Stimulated activated CD4-positive, alpha-beta T cell treated with anti-CD3 and anti-CD28 coated beads, Interleukin-4, amount 100 ng/mL, for 24 hours (primary cell): ENCODE measurements at places on chromosomes 7 and 10.

- DNase-seq = no peak
These were observed 61.6 kb downstream of the CLEC2L start for GRCh38 chr7:139585042-139585441.

GRCh38 chr7:64630496-64630895 lies 35.4 kb upstream of the ZNF107 start:
- DNase-seq = no peak

GRCh38 chr7:138205614-138206150 lies 129.4 kb downstream of the AKR1D1 start:
- no peak for DNase-seq

GRCh38 chr10:11588873-11589574 lies 22.4 kb downstream of the USP6NL start:
- DNase-seq = no peak

GRCh38 chr10:73899423-73899822 lies 11.5 kb upstream of the PLAU start:
- no peak for DNase-seq

DNA sequence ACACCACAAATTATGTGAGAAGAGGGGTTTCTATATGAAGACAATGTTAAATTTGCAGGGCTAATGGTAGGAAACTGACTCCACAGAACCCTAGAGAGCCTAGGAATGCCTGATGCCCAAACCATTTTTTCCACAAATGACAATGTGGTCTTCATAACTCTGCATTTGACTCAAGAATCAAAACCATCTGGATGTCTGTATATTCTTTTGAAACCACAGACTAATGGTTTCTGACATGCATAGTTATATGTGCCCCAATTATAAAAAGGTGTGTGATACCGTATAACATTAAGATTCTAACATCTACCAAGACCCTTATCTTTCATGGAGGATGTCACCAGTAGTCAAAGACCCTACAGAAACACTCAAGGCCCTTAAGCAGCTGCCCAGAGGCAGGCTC lies 20.3 kb downstream of the SEC61G start:
- no peak for DNase-seq

GRCh38 chr10:75375838-75376237 lies 25.7 kb downstream of the ZNF503 start:
- no peak for DNase-seq

DNA sequence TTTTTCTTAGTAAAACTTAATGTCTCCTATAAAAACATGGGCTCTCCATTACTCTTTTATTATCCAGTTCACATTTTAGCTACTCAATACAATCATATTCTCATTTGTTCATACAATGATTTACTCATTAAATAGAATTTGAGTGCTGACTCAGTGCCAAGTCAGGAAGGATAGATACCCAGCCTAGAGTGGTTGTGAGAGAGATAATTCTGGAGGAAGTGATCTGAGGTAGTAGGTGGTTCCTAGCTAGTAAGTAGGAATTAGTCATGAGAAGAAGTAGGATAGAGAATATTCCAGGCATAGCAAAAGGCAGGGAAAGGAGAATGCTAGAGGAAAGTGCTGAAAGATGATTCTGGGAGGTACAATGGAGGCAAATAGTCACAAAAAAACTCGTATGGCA lies 133.5 kb upstream of the MBL2 start:
- no peak for DNase-seq

DNA sequence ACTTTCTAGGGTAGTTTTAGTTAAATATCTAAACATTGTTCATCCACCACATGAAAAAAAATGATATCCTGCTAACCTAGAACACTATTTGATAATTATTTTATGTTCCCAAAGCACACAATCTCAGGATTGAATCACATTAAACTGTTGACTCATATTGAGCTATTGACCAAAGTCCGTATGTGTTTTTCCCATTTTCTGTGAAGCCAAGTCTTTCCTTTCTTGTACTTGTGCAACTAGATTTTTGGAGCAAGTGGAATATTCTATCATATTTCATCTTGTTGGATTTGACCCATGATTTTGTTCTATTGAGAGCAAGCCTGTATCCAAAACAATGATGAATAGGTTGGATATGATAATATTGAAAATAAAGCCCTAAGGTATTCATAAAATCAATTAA lies 164.6 kb downstream of the SKAP2 start:
- DNase-seq = no peak

DNA sequence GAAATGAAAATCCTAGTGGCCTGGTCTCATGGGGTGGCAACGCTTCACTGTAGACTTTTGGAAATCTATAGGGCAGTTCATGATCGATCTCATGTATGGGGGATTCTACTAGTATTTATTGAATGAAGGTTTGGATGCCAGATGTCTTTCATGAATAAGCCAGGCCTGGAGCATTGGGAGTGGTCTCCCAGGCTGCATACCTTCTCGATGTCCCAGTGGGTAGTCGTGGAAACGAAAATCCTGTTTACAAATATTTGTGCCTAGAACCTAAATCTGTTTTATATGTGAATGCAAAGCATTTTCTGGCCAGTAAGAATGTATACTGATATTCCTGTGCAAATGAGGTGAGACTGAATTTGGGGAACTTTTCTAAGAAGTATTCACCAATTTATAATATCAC lies 105.0 kb upstream of the C1QL3 start:
- DNase-seq = no peak

DNA sequence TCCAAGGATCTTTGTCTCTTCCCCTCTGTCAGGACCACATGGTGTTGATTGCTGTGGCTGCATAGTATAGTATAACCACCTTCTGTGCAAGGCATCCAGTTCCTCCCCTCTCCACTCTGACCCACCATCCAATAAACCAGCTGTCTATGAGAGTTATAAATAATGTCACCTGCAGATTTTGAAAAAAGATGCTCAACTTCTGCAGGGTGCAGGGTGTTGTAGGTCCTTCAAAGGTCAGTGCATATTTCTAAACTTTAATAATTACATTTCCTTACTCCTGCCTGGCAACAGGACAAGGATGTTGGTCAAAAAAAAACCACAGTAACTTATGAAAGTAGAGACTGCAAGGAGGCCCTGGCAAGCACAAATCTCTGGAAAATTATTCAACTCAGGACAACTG lies 166.2 kb downstream of the PKD1L1 start:
- DNase-seq = no peak

GRCh38 chr7:18638594-18639452 lies 143.3 kb downstream of the HDAC9 start:
- DNase-seq = peak; percentile 17

DNA sequence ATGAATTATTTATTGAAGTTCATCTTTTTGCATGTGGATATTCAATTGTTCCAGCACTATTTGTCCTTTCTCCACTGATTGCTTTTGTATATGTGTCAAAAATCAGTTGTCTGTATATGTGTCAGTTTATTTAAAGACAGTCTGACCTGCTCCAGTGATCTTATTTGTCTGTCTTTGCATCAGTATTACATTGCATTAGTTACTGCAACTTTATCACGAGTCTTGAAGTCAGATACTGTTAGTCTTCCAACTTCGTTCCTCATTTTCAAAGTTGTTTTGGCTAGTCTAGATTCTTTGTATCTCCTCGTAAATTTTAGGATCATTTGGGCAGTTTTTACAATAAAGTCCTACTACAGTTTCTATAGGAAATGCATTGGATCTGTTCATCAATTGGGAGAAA lies 166.4 kb downstream of the CELF2 start:
- DNase-seq = no peak
